ENCODE measurements at places on chromosomes 4 and X. TPM values are rescaled to one million over a fixed set of nuclear protein-coding genes. Genes with fewer than 3 reads are reported as not detected.

DNA sequence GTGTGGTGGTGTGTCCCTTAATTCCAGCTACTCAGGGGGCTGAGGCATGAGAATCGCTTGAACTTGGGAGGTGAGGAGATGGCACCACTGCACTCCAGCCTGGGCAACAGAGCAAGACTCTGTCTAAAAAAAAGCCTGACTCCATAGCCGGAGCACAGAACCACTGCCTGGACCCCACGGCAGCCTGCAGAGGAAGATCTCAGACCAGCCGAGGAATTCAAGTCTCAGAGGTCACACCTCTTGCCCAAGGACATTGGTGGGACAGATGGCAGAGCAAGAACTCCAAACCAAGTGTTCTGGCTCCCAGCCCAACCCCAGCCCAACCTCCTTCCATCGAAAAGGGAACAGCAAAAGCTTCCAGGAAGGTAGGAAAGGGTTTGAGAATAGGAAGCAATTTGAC, 70.8 kb downstream of the SMIM20 start:
- no peak for DNase-seq

GRCh38 chrX:153926552-153926857, 441 bp upstream of the ARHGAP4 start:
- no peak for DNase-seq

DNA sequence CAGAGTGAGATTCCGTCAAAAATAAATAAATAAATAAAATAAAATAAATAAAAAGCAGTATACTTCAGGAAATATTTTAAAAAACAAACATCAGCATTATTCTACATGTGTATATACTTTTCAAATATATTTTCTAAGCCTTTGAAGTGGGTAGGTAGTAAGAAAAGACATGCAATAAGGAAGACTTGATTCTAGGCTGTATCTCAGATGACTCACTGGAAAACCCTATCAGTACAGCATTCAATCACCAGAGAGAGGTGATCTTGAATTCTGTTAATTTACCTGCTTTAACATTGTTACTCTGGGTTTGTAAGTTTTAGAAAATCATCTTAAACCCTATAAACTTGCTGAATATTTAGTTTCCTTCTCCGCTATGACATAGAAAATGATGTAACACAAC, 106.6 kb upstream of the NAP1L5 start:
- no peak for DNase-seq

DNA sequence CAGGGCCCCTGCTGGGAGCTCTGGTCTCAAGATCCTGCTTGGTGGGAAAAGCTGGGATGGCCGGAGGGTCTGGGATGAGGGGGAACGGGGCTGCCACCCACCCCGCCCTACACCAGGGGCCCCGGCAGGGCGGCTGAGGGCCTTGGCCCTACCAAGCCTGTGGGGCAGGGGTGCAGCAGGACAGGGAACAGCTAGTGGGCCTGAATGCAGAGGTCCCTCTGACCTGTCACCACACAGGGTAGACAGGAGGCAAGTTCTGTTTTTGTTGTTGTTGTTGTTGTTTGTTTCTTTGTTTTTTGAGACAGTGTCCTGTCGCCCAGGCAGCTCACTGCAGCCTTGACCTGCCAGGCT, 332 bp upstream of the RENBP start:
- no peak for DNase-seq

DNA sequence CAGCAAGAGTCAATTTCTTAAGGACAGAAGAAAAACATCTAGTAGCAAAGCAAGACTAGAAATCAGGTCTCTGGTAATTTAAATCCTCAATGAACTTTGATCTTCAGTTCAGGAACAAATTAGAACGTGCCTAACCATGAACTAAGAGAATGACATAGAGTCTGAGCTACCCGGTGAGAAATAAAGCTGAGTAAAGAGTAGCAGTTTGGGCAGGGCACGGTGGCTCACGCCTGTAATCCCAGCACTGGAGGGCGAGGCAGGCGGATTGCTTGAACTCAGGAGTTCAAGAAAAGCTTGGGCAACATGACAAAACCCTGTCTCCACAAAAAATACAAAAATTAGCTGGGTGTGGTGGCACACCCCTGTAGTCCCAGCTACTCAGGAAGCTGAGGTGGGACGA, 37.7 kb downstream of the ACE2 start:
- DNase-seq: no peak

The DGAT2L6 gene
- total RNA-seq: not detected

DNA sequence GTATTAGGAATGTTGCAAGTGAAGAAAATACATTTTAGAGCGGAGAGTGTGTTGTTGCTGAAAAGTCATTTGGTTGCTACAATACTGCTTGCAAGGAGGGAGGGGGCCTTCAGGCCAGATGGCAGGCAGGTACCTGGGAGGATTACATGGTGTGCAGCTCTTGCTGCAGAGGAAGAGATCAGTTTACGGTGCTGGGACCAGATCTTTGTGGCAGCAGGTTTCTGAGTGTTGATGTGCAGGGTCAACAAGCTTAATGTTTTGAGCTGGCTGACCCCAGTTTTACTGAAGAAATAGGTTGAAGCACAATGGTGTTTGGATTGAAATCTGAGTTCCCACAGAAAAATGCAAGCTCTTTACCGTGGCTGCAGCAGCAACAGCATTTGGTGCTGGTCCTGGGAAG, 96.4 kb upstream of the DDIT4L start:
- DNase-seq: no peak

The MAGEC1 gene
- not detected for total RNA-seq

DNA sequence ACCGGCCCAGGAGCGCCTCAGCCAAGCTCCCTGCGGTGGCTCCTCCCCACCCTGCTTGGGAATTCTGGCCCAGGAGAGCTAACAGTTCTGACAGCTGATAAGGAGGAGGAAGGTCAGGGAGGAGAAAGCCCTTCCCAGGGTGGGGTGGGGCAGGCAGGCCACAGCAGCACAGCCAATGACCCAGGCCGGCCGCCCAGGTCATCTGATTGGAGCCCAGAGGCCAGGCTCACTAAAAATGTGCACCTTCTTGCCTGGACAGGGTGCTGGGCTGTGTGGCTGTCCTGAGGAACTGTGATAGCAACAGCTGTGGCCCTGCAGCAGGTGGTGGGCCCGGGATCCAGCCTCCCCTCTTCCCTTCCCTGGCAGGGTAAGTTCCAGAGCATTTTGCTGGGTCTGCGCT, 17.2 kb upstream of the SH3TC1 start:
- DNase-seq: no peak

DNA sequence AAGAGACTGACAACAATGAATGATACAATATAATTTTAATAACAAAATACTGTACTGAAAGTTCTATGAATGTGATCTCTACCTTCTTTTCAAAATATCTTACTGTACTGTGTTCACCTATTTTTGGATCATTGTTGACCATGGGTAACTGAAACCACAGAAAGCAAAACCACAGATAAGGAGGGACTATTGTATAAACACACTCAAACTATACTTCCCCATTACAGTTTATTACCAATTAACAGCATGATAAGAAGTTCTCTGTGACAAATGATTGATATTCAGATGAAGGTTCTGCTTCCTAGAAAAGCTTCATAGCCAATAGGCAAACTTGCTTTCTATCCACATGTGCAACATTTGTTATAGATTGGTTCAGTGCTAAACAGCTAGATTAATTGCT, 50.1 kb downstream of the GABRG1 start:
- DNase-seq: no peak

DNA sequence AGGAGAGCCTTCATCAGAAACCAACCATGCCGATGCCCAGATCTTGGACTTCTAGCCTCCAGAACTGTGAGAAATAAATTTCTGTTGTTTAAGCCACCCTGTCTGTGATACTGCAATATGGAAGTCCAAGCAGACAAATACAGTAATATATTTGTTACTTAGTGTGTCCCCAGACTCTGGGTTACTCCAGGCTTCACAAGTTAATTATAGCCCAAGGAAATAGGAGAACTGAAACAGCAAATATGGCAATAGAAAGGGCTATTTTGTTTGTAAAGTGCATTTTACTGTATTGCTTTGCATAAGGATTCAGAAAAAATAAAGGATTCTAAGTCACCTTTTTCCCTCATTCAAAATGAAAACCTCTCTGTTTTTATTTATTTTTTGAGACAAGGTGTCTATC, 15.7 kb downstream of the TIGD4 start:
- no peak for DNase-seq

- DNase-seq: no peak
Observed at GRCh38 chr4:22215084-22215483, 266.5 kb upstream of the KCNIP4 start.

DNA sequence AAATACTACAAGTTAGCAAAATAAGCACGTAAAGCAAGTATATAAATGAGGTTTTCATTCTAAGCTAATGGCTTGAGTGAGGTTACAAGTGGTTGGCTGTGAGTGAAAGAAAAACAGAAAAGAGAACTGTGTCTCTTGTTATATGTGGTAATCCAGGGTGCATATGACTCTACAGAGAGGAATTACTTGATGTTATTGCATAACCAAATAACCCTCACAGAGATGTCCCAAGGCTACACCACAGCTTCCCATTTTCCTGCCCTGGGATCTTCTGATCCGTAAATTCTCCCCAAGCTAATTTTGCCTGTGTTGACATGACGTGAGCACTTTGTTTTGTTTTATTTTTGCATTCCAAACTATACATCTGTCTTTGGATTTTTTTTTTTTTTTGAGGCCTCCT, 470.0 kb upstream of the INTU start:
- DNase-seq: no peak

- no peak for DNase-seq
Observed at GRCh38 chrX:9650091-9650490, 115.6 kb downstream of the GPR143 start.

DNA sequence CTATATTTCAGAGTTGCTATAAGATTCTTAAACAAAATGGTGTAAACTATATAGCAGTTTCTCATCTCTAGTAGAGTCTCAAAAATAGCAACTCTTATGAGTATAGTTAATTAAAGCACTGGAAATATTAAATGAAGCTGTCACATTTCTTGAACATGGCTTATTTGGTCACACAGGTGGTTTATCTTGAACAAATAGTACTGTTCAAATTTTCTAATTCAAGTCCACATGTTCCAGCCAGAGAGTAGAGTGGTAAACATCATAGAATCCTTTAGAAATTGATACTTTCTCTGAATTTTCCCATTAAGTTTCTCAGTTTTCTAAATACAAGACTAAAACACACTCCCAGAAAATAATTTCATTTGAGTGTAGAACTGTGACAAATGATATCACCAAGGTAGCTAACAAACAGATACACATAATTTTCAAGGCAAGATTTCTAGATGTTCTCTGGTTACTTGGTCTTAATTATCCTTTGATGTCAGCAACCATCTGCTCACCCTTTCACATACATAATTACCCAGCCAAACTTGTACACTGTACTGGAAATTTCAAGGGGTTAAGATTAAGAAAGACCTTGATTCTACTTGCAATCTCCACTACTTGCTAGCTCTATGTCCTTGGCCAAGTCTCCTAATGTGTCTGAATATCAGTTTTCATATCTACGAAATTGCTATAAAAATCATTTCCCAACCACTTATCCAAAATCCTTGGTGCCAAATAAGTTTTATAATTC, 24.3 kb upstream of the PAK3 start:
- no peak for DNase-seq

The SOX3 gene
- not detected for total RNA-seq

GRCh38 chr4:165537028-165537648, 158.3 kb downstream of the CPE start:
- no peak for DNase-seq

The USP17L26 gene
- not detected for total RNA-seq

The MAGEA12 gene
- total RNA-seq: not detected

DNA sequence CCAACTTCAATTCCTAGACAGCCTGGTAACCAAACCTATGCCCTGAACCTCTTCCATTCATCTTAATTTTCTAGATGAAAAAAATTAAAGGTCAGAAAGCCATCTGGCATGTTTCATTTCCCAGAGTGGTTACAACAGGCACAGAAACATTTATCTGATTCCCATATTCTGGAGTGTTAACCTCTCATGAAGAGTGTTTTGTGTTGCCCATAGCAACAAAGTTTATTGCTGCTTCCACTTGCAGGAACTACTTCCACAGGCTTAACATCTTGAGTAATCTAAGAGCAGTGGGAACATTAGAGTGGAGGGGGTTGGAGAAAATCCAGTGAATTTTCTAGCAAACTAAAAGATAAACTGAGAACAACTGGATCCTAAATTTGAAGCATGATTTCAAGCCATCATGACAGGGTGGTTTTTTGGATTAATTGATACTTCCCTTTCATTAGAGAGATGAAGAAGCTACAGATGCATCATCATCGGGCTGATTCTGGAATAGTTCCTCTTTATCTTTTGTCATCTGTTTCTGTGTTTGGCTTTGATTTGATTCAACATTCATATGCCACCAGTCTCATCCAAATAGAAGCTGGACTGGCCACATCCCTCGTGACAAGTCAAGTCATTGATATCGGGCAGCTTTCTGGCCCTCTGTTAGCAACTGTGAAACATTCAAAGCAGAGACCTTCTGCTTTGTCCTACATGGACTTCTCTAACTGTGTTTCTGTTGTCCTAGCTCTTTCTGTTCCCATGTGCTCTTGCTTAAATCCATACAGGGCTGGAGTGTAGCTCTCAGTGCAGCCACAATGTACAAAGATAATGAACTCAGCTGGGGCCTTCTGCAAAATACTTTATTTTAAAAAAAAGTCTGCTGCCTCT, 167.3 kb downstream of the MID1IP1 start:
- no peak for DNase-seq

GRCh38 chr4:178329226-178329872, 887.1 kb upstream of the AGA start:
- no peak for DNase-seq

The PDE6B gene
- 10.1 TPM for total RNA-seq

GRCh38 chr4:188439641-188440311, 300.5 kb downstream of the TRIML1 start:
- no peak for DNase-seq

DNA sequence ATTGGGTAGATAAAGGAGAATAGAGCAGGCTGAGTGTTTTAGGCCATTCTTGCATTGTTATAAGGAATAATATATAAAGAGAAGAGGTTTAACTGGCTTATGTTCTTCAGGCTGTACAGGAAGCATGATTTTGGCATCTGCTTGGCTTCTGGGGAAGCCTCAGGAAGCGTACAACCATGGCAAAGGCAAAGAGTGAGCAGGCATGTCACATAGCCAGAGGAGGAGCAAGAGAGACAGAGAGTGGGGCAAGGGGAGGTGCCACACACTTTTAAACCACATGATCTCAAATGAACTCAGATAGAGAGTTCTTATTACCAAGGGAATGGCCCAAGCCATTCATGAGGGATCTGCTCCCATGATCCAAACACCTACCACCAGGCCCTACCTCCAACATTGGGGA, 4.4 kb upstream of the METTL14 start:
- no peak for DNase-seq

- no peak for DNase-seq
Observed at GRCh38 chrX:23390979-23391378, 56.3 kb downstream of the PTCHD1 start.
